ENCODE measurements at places on chromosomes 12 and 14. TPM values are rescaled to one million over a fixed set of nuclear protein-coding genes. Genes with fewer than 3 reads are reported as not detected.

Gene TAS2R14
- 3.7 TPM for total RNA-seq

Gene CLEC6A
- not detected for total RNA-seq

Gene LMNTD1
- 0.38 TPM for total RNA-seq

Gene HCAR3
- not detected for total RNA-seq

Gene PAX9
- not detected for total RNA-seq

Gene SYCP3
- 0.85 TPM for total RNA-seq

Gene PUS7L
- 32.0 TPM for total RNA-seq

Gene SMOC1
- 0.85 TPM for total RNA-seq

Gene SELPLG
- total RNA-seq, result 0.85 TPM

Gene RAD51AP1
- total RNA-seq, result 27.4 TPM

Gene CCDC175
- total RNA-seq, result not detected

Gene PPFIA2
- total RNA-seq, result 0.96 TPM

Gene DDX11
- total RNA-seq, result 28.9 TPM

Gene CDK2
- total RNA-seq, result 55.8 TPM

Gene KRT5
- total RNA-seq, result 1.4 TPM
